ENCODE measurements at places on chromosomes 6 and 20.

DNA sequence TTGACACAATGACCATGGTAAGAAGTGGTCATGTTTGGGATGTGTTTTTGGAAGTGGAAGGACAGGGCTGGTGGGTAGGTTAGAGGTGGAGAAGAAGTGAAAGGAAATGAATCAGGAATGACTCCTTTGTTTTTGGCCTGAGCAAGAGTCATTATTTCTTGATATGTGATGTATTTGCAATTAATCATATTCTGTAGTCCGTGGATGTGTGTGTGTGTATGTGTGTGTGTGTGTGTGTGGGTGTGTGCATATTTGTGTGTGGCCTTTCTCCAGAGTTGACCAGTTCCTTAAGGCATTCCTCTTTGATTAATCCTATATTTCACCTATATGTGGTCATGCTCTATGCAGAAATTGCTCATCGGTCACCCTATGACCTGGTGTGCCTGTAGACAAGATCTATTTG, 130.7 kb downstream of the UTRN start:
- no peak for DNase-seq

DNA sequence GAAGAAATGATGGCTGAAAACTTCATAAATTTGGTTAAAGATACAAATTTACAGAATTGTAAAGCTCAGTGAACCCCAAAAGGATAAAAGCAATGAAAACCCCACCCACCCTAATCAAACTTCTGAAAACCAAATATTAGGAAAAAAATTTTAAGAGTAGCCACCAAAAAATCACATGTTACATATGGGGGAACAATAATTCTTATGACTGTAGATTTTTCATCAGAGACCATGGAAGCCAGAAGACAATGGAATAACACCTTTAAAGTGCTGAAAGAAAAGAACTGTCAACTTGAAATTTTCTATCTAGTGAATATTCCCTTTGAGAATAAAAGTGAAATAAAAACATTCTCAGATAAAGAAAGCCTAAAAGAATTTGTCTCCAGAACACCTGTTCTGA, 24.4 kb downstream of the PROCR start:
- no peak for DNase-seq

DNA sequence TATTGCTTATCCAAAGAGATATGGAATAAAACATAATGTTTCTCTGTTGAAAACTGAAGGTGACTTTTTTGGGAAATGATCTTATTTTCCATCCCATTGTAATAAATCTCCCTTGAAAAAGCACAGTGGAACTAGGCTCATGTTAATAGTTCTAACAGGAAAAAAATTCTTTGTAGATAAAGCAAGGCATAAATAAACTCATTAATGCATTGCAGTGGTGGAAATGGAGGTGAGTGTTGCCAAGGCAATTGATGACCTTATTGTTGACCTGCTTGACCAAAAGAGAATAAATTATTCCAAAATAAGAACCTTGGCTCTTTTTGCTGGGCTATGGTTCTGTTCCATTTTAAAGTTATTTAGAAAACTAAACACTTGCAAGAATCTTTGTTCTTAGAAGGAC, 55.2 kb downstream of the TRMT11 start:
- no peak for DNase-seq

DNA sequence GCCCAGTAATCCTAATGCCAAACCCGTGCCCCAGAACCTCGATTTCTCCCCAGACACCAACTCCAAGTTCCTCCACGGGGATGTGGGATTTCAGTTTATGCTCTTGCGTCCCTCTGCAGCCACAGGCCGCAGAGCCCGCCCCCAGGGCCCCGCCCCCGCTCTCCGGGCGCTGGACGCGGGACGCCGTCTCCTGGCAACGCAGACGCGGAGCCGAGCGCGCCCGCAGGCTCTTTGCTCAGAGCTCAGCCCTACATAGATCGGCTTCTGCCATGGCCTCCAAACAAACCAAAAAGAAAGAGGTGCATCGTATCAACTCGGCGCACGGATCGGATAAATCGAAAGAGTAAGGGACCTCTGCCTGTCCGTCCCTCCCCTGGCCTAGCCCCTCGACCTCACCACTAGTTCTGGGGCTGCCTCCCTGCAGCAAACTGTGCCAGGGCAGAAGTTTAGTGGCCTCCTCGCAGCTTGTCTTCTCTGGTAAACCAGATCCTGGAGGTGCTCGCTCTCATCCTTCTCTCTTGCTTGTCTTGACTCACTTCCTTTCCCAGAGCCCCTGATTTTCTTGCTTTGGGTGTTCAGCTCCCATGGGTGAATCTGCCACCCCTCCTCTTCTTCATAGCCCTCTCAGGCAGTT, at the start of gene ADGB:
TSS of gene ADGB (plus strand) at position 201 of the 634 bp plus-strand sequence. CDS start at position 270, 69 bp downstream.
- DNase-seq, result no peak

- no peak for DNase-seq
Measured at GRCh38 chr6:154471609-154472362, 38.7 kb downstream of the CNKSR3 start.

DNA sequence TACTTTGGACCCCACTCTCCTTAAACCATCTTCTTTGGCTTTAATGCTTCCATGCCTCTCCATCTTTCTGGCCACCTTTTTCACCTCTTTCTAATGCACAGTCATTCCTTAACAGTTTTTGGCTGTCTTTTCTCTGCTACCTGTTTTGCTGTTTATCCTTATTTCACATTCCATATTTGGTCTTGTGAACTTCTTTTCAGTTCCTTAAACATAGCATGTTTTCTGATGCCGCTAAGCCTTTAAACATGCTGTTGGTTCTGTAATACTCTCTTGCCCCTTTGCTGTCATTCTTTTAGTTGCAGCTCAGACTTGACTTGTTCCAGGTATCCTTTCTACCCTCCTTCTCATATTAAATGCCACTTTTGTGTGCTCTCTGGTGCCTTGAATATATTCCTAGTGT, 35.8 kb downstream of the TOP1 start:
- DNase-seq, result no peak

GRCh38 chr6:31797588-31797987, 2.0 kb upstream of the VARS1 start:
- DNase-seq, result no peak

GRCh38 chr20:62405108-62405980, 1.7 kb downstream of the CABLES2 start:
- no peak for DNase-seq

GRCh38 chr20:53365539-53366075, 228.0 kb downstream of the ZNF217 start:
- no peak for DNase-seq
